ENCODE measurements at places on chromosomes 6 and 20.

DNA sequence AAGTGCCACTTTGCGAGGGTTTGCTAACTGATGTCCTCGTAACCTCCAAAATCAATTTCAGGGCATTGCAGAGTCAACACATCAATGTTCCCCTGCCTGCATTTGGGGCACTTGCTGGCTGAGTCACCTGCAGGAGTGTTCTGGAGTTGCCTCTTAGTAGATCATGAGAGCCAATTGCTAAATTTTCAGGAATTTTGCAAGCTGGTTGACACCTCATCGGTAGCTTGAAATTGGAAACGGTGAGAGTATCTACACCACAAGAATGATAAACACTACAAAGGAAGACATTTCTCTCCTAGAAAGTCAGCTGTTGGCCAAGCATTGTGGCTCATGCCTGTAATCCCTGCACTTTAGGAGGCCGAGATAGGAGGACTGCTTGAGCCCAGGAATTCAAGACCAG, 10.8 kb upstream of the BFSP1 start:
- DNase-seq: no peak

GRCh38 chr6:116218172-116218633, 35.7 kb downstream of the TSPYL4 start:
- DNase-seq: peak; percentile 62

- no peak for DNase-seq
Observed at GRCh38 chr6:130218134-130218533, 4.6 kb downstream of the SAMD3 start.

DNA sequence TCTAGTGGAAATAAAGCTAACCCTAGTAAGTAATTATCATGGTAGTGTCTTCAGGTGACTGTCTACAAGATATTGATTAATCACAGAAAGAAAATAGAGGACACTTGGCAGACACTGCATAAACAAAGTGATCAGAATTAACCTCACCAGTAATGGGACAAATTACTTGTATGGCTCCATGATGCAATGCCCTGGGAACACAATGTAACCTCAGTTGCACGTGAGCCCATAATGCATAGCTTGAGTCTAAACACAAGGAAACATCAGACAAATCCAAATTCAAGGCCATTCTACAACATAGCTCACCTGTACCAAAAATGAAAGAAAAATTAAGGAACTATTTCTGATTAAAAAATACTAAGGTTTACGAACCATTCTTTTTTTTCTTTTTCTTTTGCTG, 92.4 kb upstream of the SSTR4 start:
- DNase-seq: no peak

GRCh38 chr6:153959276-153959675, 79.8 kb upstream of the OPRM1 start:
- no peak for DNase-seq

DNA sequence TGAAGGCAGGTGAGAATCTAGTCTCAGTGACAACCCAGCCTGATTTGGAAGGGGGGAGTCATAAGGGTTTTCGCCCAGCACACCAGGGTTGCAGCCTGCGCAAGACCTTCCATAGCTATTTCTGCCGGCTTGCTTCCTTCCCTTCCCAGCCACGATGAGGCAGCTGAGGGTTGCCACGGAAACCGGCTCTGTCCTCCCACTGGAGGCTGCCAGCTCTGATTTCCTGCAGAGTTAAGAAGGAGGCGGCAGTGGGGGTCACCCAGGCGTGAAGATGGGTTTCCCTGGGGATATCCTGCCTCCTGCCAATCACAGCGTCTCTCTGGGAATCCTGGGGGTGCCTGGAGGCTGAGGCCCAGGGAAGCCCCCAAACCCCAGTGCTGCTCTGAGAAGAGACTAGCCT, 23.1 kb upstream of the KCNB1 start:
- DNase-seq: peak; percentile 8
